NCI-H510A (cell line): ENCODE measurements at places on chromosomes 3 and 15.

GRCh38 chr15:60369696-60370095, 28.1 kb downstream of the ANXA2 start:
- DNase-seq: no peak

DNA sequence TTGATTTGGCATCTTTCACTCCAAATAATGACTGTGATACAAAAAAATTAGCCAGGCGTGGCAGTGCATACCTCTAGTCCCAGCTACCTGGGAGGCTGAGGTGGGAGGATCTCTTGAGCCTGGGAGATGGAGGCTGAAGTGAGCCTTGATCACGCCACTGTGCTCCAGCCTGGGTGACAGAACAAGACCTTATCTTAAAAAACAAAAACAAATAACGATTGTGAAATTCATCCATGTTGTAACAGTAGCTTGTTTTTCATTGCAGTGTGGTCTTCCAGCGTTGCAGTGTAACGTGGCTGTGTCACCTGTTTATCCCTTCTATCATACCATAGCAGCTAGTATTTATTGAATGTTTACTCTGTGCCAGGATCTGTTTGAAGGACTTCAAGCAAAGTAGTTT, 120.9 kb downstream of the ITPR1 start:
- no peak for DNase-seq

DNA sequence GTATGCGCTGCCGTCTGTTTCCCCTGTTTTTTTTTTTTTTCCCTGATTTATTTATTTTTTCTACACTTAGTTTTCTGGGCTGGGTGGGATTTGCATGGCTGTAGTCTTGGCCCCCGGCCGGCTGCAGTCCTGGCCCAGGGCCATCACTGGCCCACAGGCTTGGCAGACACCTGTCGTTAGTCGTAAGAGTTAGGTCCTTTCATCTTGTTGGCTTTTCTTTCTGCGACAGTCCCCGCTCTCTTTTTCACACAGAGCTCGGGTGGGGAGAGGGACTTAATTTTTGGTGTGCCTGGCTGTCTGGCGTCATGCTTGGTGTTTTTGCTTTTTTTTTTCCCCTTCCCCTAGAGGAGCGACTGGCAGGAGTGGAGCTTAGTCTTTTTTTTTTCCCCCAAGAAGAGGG, 183.4 kb downstream of the KLF13 start:
- DNase-seq: no peak

GRCh38 chr3:54955941-54956340, 28.1 kb upstream of the LRTM1 start:
- no peak for DNase-seq

GRCh38 chr3:185313693-185314246, 49.2 kb upstream of the MAP3K13 start:
- DNase-seq: no peak
